ENCODE measurements at places on chromosomes 2 and 18. TPM values are rescaled to one million over a fixed set of nuclear protein-coding genes. Genes with fewer than 3 reads are reported as not detected.

DNA sequence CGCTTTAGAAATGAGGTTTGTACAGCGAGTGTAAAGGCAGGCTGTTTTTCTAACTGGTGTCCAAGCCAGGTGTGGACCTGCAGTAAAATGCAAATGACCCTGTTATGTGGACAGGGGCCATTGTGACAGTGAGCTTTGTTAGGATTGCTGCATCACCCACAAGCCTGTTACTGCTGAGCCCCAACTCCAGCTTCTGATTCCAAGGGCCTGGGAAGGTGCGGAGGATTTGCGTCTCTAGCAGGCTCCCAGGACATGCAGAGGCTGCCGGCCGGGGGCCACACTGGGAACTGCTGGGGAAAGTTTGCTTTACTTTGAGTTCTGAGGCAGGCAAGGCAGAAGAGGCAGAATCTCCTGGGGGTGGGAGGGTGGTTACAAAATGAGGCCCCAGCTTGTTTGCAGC, 164.1 kb downstream of the GLI2 start:
- no peaks in the 10 kb centered on the region for H3K27me3 ChIP-seq
- H3K4me3 ChIP-seq = no peak overlapping the region
- no peak for DNase-seq
- H3K27ac ChIP-seq = no peak overlapping the region

DNA sequence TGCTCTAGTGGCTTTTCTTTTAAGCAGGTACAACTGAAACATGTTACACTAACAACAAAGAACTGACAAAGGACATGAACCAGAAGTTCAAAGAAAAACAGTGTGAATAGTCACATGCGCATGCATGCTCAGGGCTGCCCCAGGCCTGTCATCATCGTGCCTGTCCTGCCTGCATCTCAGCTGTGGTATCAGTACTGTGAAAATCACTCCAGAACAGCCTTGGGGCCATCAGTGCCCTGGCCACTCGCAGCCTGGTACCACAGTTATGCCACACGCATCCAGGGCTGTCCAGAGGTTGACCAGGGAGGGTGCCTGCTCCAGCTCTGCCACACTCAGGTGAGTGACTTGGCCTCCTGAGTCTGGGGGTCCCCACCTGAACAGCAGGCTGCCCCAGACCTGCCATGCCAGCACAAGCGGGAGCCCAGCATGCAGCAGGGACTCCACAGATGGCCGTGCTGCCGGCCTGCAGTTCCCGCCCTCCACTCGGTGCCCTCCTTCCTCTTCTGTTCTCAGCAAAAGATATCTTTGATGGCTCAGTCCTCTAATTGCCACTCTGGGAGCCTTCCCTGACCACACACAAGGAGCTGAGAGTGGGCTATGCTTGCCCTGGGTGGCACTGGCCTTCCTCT, 12.3 kb downstream of the LIMS2 start:
- H3K4me3 ChIP-seq = no peak overlapping the region
- H3K36me3 ChIP-seq = no peaks in the 10 kb centered on the region
- H3K27ac ChIP-seq = no peak overlapping the region
- peaks cover 39% of the 10 kb centered on the region for H3K27me3 ChIP-seq
- no peak for DNase-seq

DNA sequence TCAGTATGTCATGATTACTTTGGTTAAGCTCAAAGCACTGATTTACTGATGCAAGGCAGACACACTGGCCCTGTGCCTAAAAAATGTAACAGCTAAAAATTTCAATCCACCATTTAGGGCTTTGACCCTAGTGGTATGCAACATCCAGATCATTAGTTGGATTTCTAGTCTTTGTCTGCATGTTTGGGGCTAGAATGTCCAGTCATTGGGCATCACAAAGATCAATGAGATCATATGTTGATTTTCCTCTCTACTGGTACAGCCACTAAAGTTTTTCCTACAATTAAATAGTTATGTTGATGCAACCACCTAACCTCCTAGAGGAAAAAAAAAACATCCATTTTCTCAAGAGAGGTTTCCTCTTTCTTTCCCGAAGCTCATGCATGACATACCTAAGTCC, 53.4 kb upstream of the REV1 start:
- DNase-seq = no peak
- H3K4me1 ChIP-seq = no peaks in the 10 kb centered on the region
- no peaks in the 10 kb centered on the region for H3K27me3 ChIP-seq
- H3K4me3 ChIP-seq = no peak overlapping the region
- peaks cover 15% of the 10 kb centered on the region for H3K36me3 ChIP-seq
- no peak overlapping the region for H3K27ac ChIP-seq

DNA sequence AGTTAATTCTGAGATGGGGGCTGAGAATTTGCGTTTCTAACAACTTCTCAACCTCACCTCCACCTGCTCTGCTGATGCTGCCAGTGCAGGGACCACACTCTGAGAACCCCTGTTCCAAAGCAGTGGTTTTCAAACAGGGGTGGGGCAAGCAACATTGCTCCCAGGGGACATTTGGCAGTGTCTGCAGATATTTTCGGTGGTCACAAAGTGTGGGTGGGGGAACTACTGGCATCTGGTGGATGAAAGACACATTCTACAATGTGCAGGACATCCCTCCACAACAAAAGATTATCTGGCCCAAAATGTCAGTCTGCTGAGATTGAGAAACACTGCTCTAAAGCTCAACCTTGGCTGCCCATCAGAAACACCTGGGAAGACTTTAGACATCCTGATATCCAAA, 188.7 kb upstream of the SATB2 start:
- no peaks in the 10 kb centered on the region for H3K36me3 ChIP-seq
- H3K4me3 ChIP-seq = no peak overlapping the region
- H3K27ac ChIP-seq = no peak overlapping the region

DNA sequence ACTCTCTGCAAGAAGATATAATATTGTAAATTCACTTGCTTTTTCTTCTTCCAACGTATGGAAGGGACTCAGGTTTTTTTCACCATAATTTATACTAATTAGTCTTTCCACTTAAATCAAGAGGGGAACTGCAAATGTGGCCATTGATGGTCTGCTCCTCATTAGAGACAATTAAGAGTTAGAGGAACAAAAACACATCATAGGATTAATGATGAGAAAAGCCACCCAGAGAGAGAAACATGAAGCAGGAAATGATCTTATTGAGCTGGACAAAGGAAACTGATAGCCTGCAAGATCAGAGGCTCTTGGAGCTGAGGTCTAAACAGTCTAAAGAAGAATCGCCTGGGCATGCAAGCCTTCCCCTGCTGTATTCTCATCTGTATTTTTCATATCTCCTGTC, 151.2 kb upstream of the NRP2 start:
- DNase-seq = no peak
- no peak overlapping the region for H3K4me3 ChIP-seq
- H3K27ac ChIP-seq = no peak overlapping the region
- no peaks in the 10 kb centered on the region for H3K27me3 ChIP-seq

DNA sequence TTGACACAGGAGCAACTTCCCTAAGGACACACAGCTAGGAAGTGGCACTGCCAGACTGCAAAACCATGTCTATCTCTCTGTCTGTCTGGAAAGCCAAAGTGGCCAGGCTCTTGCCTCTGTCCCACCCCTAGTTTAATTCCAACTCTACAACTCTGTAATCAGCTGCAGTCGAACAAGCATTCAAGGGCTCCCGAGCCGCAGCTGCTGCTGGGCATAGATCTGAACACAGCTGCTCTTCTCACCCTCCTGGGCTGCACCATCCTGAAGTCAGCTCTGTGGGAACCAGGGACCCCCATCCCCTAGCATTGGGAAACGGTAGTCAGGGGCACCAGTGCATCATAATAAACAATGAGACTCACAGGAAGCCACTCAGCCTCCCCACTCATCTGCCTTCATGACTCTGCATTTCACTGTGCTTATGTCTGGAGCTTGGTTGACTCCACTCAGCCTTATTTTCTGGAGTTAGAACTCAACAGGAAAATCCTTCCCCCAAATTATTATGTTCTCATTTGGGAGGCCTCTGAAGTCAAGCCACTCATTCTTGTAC, 44.4 kb upstream of the TMEM163 start:
- no peak overlapping the region for H3K27ac ChIP-seq
- DNase-seq = no peak
- H3K36me3 ChIP-seq = no peaks in the 10 kb centered on the region
- no peak overlapping the region for H3K4me3 ChIP-seq

Gene TMEM214
- 91.1 TPM for total RNA-seq

Gene SERPINB13
- total RNA-seq = not detected

Gene CHRNG
- not detected for total RNA-seq
